Cortex of kidney (tissue), 1 donor: ENCODE measurements at places on chromosomes 12 and 14.

DNA sequence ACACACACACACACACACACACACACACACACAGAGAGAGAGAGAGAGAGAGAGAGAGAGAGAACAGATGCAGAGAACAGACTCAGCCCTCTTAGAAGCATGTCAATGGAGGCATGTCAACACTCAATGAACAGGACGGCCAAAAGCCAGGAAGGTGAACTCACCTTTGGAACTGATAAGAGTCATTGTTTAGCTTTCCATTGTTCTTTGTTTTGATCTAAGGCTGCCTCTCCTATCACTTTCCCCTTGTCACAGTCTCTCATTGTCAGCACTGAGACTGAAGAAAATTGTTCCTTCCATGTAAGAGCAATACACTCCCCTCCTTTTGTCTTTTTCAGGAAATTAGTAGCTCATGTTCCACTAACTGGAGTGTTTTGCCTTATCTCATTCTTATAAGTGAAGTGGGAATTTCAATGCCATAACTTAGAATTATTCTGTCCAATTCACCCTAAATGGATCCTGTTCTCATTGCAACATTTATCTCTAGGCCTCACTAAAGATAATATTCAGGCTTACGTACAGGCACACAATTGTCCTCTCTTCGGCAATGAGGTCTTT, 218.0 kb downstream of the DUSP6 start:
- no peak for DNase-seq

DNA sequence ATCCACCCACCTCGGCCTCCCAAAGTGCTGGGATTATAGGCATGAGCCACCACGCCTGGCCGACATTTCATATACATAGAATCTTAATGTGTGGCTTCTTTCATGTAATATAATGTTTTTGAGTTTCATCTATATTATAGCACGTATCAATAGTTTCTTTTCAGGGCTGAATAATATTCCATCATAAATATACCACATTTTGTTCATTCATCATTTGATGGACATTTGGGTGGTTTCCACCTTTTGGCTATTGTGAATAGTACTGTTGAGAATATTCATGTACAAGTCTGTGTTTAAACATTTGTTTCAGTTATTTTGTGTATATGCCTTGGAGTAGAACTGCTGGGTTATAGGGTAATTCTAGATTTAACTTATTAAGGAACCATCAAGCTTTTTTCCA, 12.0 kb downstream of the ACVR1B start:
- DNase-seq, result no peak

- DNase-seq, result no peak
Measured at GRCh38 chr14:57329833-57330232, 60.6 kb upstream of the NAA30 start.

GRCh38 chr12:110088936-110089335, 35.2 kb upstream of the IFT81 start:
- no peak for DNase-seq

GRCh38 chr12:30774599-30774998, 19.8 kb upstream of the CAPRIN2 start:
- DNase-seq, result no peak

- no peak for DNase-seq
Measured at GRCh38 chr14:50070840-50071548, 45.4 kb downstream of the VCPKMT start.

GRCh38 chr14:94171208-94171607, 2.9 kb upstream of the PPP4R4 start:
- DNase-seq, result no peak

- DNase-seq, result no peak
Measured at GRCh38 chr14:93034671-93034994, 81.1 kb downstream of the ITPK1 start.
